ENCODE measurements at places on chromosomes 4 and X.

DNA sequence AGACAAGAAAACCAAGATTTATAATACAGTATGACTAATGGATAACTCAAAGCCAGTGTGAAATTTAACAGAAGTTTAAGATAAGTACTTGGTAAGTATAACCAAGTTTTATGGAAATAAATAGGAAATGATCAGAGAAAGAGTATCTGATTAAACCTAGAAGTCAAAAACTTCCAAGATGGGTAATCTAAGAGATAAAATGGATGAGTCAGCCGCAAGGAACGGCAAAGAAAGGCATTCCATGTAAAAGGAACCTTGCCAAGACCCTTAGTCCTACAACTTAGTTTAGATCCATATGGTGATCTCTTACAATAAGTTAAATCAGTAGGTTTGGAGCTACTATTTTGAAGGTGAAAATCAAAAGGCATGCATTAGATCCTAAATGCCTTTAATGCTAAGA, 34.8 kb downstream of the LIN54 start:
- DNase-seq: no peak

DNA sequence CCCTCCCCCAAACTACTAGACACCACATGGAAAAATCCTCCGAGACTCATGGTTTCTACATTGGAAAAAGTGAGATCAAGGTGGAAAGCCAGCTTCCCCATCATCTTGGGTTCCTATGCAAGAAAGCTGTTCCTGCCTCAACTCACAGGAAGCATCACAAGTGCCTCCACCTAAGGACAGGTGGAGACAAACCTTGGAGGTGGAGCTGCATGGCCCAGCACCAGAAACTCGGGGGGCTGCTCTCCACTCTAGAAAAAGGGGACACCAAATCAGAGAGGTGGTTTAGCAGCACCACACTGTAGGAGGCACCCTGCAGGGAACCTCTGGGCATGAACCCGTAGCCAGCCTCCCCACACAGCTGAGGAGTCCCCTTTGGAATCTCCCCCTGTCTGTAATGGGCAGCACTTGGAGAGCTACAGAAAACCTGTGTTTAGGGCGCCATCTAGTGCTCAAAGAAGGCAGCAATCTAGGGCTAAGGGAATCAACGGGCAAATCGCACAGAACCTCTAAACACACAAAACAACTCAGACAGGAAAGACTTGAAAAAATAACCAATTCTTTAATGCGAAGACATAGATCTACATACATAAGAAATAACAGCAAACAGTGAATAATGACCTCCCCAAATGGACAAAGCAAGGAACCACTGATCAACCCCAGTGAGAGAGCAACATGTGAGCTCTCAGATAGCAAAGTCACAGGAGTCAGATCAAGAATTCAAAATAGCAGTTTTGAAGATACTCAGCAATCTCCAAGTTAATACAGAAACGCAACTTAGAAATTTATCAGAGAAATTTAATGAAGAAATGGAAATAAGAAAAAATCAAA, 37.0 kb upstream of the ZBTB33 start:
- peak; percentile 50 for DNase-seq

- DNase-seq: no peak
These were observed 471.1 kb upstream of the NWD2 start for GRCh38 chr4:36773467-36773866.

- DNase-seq: no peak
These were observed 35.3 kb upstream of the TENM3 start for GRCh38 chr4:182207830-182208396.

DNA sequence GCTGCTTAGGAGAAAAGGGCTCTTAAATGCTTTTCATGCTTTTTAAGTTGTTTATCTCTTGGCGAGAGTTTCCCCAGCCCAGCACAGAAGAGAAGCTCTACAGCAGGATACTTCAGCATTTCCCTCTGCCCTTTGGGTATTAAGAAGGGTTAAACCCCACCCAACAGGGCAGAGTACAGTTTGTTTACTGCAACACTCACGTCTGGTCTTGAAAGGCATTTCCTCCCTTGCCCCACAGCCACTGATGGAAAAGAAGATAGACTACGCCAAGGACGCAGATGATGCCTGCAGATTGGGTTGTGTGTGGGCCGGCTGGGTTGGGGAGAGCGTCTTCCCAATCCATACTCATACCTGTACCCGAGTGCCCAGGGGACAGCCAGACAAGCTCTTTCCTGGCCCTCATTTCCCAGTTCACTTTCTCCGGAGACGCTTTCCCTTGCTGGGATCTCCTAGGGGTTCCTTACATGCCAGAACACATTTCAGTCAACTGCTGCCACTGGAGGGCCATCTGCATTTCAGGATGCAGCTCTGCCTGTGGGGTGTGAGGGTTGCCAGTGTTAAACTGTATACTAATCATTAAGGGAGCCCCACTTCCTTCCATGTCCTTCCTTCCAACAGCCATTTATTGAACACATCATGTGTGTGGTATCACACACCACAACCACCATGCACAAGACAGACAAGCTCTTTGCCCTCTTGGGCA, 96.5 kb upstream of the DHX15 start:
- DNase-seq: no peak

GRCh38 chr4:138193963-138194362, 48.2 kb downstream of the SLC7A11 start:
- no peak for DNase-seq

DNA sequence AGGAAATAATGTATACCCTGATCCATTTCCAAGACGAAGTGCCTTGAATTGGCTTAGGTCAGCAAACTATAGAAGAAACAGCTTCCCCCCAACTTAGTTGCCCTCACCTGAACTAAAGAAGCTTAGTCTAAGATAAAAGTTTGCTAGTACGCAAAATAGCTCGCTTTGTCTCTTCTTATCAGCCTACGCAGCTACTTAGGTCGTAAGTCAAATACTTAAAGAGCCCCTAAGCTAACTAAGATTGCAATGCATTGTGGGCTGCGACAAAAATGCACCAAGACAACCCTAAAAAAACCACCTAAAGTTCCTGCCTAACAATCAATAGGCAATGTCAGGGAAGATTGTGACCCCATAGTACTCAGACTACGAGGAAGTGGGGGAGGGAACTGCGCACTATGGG, 12.8 kb downstream of the CLNK start:
- DNase-seq: no peak

DNA sequence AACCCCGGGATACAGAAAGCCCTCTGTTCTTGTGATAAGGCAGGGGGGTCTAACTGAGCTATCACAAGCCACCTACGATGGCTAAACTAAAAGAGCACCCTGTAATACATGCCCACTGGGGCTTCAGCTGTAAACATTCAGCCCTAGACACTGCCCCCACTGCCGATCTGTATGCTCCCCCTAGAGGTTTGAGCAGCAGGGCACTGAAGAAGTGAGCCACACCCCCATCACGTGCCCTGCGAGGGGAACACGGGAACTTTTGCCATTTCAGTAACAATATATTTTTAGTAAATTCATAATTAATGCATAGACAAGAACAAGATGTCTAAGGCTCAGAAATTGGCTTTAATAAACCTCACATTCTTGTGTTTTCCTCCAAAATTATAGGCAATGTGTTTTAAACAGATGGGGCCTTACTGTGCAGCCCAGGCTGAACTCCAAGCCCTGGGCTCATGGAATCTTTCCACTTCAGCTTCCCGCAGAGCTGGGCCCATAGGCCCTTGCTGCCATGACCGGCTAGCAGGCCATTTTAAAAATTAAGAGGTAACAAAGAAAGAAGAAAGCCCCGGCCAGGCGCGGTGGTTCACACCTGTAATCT, 235.3 kb upstream of the SFRP2 start:
- DNase-seq: no peak

- DNase-seq: no peak
These were observed 64.9 kb upstream of the CAMK2D start for GRCh38 chr4:113826421-113826820.

DNA sequence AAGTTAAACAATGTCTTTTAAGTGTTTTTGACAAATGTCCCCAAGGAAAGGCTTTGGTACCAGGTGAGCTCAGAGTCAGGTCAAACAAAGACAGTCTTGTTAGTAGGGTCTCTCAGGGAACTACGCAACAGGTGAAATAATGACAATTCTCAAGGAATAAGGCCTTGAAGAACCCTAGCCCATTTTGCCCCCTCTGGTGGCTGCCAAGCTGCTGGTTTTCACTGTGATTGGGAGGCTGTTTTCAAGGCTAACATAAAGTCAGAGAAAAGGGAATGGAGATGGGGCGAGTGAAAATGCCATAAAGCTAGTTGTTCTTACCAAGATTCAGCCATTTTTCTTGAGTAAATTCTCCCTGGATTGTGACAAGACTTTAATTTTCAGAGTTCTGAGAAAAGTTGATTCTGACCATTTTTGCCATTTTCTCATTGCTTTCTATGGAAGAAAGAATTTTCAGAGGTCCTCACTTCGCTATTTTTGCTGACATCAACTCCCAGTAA, 58.7 kb downstream of the RWDD4 start:
- no peak for DNase-seq

DNA sequence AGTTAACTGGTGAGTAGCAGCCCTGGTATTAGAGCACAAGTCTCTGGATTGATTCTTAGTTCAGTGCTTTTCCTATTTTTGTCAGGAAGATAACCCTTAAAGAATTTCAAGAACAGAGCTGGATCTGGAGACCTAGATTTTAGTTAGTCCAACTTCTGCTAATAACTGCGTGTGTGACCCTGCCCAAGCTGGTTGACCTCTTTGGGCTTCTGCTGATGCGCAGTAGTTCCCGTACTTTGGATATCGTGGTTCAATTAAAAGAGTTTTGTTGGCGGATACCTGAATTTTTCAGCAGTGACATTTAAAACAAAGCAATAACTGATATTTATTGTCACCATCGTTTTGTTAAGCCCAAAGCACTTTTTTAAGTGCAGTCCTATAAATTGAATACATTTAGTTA, 9.3 kb downstream of the MSMO1 start:
- DNase-seq: no peak

GRCh38 chrX:12447448-12448064, 309.3 kb downstream of the FRMPD4 start:
- no peak for DNase-seq

DNA sequence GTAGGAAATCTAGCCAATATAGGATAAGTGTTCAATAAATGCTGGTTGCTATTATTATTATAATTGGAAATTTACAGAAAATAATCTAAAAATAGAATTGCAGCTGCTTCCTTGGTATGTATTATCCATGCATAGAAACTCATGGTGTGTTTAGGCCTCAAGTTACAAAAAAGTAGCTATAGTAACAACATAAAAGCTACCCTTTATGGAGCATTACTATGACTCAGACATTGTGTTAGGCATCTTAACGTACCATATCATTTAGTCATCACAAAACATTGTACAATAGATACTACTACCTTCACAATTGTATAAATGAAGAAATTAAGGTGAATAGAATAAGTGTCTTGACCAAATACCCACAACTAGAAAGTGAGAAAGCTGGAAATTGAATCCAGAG, 126.9 kb upstream of the NRK start:
- DNase-seq: no peak

- DNase-seq: no peak
These were observed 42.7 kb downstream of the DCAF12L1 start for GRCh38 chrX:126509923-126510322.

GRCh38 chr4:80434238-80434637, 98.7 kb downstream of the CFAP299 start:
- DNase-seq: no peak

DNA sequence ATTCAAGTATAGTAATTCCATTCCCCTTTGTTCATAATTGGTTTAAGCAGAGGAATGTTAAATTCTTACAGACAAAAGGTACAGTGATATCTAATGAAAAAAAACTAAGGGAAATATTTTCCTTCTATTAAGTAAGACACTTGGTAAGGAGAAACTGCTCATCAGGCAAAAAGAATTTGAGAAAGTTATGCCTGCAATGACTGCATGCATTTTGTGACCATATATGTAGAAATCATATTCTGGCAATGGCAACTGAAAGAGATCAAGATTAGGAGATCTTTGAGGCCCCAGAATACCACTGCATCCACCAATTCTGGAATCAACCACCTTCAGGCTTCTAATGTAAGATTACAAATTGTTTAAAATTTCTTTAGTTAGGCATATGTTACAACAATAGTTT, 364.8 kb downstream of the PCDH10 start:
- no peak for DNase-seq

GRCh38 chrX:119325456-119325855, 73.7 kb upstream of the SLC25A43 start:
- DNase-seq: no peak

- no peak for DNase-seq
These were observed 286.3 kb downstream of the PDGFC start for GRCh38 chr4:156685308-156685707.

- no peak for DNase-seq
These were observed 40.3 kb downstream of the ZCCHC13 start for GRCh38 chrX:74344280-74344622.

DNA sequence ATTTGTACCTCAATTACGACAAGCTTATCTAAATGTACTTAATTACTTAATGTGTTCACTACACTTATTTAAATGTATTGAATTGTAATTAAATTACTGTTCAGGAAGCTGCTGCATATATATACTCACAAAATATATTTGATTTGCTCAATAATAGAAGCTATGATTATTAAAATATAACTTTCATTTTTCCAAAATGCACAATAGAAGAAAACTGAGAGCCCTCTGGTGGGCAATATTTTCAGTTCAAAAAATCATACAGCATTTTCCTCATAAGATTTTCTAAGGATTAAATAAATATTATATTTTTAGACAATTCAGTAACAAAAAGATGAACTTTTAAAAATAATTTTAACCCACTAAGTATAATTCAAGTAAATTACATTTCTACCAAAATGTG, 217.3 kb downstream of the DKK2 start:
- DNase-seq: no peak

GRCh38 chr4:114281164-114281960, 301.9 kb upstream of the ARSJ start:
- no peak for DNase-seq

GRCh38 chr4:11149612-11150259, 279.0 kb downstream of the HS3ST1 start:
- no peak for DNase-seq

DNA sequence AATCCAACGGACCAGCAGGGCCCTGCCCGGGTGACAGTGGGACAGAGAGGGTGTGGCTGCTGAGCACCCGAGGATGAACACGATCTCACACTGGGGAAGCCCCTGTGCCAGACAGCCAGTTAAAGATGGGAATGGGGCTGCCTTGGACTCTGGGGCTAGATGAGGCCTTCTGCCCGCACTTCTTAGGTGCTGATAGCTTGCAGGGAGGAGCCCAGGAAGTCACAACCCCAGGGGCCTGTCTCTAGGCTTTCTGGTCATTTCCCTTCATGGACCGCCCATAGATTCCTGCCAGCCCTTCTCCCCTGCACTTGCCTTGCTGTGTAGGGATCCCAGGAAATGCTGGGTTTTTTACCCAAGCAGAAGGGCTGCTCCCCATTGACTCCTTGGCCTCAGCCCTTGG, 6.2 kb downstream of the ZNF275 start:
- no peak for DNase-seq

DNA sequence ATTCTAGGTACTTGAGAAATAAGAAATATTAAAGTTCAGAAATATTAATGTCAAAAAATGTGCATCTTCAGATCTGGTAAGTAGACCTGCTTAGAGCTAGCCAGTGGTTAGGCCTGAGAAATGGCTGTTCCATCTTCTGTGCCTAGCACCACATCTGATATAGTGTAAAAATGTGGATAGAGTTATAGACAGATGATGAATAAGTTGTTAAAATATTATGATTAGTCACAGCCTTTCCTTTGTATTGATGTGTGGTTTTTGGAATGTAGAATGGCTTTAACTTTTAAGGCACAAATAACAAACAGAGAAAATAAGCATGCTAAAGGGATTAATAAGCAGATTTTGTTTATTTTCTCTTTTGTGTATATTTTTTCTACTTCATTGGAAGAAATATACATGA, 133.5 kb upstream of the NUDT6 start:
- no peak for DNase-seq

All from CD4-positive, alpha-beta T cell treated with Interleukin-15 for 4 hours (primary cell).